NCI-H226 (cell line): ENCODE measurements at places on chromosomes 6 and 20.

- DNase-seq = no peak
Measured at GRCh38 chr20:34254979-34255378, 13.8 kb downstream of the ASIP start.

- DNase-seq = no peak
Measured at GRCh38 chr20:51856432-51856831, 54.1 kb upstream of the SALL4 start.

DNA sequence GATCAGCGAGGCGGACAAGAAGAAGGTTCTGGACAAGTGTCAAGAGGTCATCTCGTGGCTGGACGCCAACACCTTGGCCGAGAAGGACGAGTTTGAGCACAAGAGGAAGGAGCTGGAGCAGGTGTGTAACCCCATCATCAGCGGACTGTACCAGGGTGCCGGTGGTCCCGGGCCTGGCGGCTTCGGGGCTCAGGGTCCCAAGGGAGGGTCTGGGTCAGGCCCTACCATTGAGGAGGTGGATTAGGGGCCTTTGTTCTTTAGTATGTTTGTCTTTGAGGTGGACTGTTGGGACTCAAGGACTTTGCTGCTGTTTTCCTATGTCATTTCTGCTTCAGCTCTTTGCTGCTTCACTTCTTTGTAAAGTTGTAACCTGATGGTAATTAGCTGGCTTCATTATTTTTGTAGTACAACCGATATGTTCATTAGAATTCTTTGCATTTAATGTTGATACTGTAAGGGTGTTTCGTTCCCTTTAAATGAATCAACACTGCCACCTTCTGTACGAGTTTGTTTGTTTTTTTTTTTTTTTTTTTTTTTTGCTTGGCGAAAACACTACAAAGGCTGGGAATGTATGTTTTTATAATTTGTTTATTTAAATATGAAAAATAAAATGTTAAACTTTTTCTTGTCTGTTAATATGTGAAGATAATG, 2.2 kb downstream of the HSPA1B start:
- DNase-seq = no peak

GRCh38 chr6:24901698-24902328, 33.9 kb downstream of the RIPOR2 start:
- DNase-seq = no peak

DNA sequence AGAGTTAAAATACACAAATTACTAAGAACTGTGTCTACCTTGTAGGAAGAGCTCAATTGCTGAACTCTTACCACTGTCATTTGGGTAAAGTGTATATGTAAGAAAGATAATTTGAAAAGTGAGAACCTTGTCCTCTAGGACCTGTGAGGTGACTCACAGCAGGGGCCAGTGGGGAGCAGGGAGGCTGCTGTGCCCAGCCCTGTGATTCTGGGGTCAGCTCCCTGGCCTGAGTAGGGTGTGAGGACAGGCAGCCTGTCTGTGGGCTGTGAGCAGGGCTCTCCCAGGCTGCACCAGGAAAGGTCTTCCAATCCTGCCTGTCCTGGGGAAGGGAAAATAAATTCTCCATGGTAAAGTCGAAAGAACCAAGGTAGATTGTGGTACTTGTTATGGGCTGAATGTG, 27.3 kb upstream of the SIRPG start:
- DNase-seq = no peak

- DNase-seq = no peak
Measured at GRCh38 chr6:2784061-2784460, 18.9 kb downstream of the WRNIP1 start.

DNA sequence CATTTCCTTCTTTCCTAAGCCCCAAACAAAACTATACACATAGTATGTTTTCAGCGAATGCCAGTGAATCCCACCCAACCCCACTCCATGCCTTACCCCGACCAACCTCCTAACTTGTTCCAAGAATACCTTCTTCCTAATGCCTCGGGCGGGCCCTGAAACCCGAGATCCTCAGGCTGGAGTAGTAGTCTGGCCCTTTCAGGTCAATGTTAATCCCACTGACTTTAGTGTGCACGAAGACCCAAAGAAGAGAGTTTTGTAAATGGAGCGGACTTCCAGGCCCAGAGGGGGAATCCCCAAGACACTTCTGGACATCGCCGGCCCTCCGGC, 394 bp downstream of the YIPF3 start:
- no peak for DNase-seq

- no peak for DNase-seq
Measured at GRCh38 chr6:26233649-26234420, 131.2 kb upstream of the BTN3A2 start.

- DNase-seq = no peak
Measured at GRCh38 chr20:50821257-50821921, 26.5 kb downstream of the BCAS4 start.

DNA sequence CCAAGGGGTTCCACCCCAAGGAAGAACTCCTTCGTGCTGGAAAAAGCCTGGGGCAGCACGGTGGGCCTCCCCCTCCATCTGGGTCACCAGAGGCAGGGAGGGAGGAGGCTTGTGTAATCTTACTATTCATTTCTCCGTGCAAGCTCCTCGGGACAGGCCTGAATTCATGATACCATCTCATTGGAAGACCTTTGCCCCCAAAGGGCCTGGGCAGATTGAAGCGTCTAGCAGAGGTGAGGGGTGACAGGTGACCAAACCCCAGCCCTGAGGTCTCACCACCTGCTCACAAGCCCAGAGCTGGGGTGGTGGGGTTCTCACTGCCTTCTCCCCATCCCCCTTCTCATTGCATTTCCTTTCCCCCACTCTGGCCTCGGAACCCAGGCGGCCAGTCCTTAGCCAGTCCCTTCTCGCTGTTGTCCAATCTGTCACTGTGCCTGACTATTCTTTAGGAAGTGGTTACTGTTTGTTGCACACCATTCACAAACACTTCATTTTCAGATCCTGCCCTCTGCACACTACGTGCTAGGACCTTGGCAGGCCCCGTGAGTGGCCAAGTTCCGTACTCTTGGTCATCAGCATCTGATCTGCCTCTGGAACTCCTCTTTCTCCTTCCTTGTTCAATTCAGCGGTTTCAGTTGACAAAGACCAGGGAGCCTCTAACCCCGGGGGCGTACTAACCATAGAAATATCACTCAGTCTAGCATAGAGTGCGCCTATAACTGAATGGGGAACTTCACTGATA, 137.1 kb downstream of the LY86 start:
- DNase-seq = no peak

- no peak for DNase-seq
Measured at GRCh38 chr6:43979525-43979924, 147.7 kb downstream of the MRPL14 start.
